ENCODE measurements at places on chromosomes 12 and 14.

- no peak for DNase-seq
These were observed 119.1 kb downstream of the TTC7B start for GRCh38 chr14:90697132-90697531.

- no peak for DNase-seq
These were observed 952 bp downstream of the DRAM1 start for GRCh38 chr12:101878243-101878821.

DNA sequence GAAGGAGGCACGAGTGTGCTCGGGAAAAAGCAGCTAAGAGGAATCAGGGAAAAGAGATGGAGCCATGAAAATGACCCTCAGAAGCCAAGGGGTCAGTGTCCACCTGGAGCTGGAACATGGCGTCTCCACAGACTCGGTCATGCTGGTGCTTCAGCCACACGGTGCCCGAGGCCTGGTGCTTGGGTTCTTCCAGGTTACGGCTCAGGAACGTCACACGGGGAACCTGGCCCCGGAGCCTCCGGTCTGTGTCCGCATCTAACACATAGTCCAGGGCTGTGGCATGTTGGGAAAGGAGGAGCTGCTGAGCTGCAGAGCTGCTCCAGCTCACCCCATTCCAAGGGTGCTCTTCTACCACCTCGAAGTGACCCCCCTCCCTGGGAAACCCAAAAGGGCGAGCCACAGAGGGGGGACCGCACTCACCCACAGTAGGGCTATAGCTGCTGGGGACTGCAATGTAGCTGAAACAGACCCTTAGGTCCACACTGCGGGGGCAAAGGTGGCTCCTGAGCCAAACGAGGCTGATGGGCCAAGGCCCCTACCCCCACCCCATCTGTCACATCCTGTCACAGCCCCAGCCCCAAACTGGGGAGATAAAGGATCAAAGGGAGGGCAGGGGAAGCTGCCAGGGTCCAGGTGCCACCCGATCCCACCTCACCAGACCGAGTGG, 10.8 kb downstream of the ITGA7 start:
- DNase-seq: no peak

- DNase-seq: peak; percentile 32
These were observed 6.7 kb upstream of the RPS6KA5 start for GRCh38 chr14:91067186-91067585.

DNA sequence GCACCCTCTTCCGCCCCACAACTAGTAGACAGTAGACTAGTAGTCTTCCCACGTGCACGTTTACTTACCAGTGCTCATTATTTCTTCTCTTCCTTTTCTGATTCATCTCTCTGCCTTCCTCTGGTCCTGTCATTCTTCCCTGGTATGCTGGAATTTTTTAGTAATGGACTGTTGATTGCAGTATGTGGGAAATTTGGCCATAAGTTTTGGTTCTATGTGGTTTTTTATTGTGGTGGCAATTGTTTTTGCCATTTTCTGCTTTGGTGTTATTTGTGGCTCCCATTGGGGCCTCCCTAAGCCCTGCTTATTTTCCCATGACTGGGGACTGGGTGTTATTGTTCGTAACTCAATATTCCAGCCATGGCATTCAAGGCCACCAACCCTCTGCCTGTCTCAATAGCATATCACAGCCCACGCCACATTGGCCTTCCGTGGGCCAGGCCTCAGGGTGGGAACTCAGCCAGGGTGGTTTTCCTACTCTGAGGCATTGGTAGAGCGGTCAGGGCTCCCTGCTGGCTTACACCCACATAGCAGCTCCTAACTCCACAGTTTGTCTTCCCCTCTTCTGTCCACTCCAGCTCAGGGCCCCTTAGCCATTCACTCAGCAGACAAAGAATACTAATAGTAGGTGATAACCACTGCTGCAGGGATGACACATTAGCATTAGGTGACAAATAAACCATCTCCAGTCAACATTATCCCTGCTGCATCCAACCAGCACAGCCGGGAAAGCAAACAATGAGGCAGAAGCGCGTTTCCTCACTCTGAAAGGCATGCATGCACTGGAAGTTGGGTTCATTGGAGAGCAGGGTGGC, 321.5 kb downstream of the CACNA1C start:
- no peak for DNase-seq

GRCh38 chr12:5438671-5439200, 6.8 kb downstream of the NTF3 start:
- DNase-seq: no peak

DNA sequence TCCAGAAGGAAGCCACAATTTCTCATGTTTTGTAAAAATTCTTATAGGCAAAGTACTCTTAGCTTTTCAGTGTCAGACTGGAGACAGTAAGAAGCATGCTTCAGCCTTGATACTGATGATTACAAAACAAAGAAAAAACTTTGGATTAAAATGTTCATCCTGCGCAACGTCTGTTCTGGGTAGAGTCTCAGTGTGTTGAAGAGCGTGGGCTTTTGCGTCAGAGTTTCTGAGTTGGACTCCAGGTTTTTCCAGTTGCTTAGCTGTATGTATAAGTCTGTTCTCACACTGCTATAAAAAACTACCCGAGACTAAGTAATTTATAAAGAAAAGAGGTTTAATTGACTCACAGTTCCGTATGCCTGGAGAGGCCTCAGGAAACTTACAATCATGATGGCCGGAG, 508.1 kb downstream of the DIO2 start:
- DNase-seq: no peak

- DNase-seq: no peak
These were observed 26.9 kb downstream of the DAAM1 start for GRCh38 chr14:59215322-59215721.

DNA sequence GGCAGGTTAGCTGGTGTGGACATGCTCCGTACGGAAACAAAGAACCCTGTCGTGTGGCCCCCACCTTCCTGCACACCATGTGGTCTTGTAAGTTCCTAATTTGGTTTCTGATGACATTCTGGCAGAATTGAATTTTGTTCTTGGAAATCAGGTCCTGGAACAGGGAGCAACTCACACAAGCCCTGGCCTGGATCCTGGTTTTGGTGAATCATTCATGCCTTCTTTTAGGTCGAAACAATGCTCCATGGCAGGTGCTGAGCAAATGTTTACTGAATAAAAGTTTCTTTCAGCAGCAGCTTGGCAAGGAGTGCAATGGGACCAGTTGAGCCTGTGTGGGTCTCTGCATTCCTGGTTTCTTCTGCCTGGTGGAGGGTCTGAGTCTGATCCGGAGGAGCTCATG, 978.4 kb downstream of the BCL11B start:
- DNase-seq: no peak

DNA sequence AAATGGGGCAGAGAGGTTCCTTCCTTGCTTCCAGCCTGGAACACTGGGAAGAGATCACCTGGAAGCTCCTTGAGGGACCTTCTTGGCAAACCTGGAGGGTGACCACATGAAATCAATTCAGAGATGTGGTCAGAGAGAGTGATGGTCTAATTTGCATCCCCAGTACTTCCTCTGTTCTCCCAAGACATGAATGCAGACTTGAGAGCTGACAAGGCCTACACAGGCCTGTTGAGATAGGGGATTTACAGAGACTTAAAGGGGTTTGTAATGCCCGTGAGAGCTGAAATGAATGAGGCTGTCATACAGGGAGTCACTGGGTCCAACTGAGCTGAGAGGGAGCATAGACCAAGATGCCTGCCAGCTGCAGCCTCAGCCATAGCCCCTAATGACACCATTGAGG, 45.1 kb downstream of the TMX1 start:
- no peak for DNase-seq

DNA sequence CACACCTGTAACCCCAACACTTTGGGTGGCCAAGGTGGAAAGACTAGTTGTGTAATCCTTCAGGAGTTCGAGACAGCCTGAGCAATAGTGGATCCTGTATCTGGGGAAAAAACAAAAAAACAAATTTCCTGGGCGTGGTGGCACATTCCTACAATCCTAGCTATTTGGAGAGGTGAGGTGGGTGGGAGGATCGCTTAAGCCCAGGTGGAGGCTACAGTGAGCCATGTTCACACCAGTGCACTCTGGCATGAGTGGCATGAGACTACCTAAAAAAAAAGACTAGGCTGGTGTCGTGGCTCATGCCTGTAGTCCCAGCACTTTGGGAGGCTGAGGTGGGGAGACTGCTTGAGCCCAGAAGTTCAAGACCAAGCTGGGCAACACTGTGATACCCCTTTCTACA, 17.2 kb downstream of the PTGES3 start:
- DNase-seq: no peak
